ENCODE measurements at places on chromosomes 1 and 21.

GRCh38 chr1:8711151-8711550 is 106.3 kb downstream of the RERE start:
- DNase-seq = no peak

DNA sequence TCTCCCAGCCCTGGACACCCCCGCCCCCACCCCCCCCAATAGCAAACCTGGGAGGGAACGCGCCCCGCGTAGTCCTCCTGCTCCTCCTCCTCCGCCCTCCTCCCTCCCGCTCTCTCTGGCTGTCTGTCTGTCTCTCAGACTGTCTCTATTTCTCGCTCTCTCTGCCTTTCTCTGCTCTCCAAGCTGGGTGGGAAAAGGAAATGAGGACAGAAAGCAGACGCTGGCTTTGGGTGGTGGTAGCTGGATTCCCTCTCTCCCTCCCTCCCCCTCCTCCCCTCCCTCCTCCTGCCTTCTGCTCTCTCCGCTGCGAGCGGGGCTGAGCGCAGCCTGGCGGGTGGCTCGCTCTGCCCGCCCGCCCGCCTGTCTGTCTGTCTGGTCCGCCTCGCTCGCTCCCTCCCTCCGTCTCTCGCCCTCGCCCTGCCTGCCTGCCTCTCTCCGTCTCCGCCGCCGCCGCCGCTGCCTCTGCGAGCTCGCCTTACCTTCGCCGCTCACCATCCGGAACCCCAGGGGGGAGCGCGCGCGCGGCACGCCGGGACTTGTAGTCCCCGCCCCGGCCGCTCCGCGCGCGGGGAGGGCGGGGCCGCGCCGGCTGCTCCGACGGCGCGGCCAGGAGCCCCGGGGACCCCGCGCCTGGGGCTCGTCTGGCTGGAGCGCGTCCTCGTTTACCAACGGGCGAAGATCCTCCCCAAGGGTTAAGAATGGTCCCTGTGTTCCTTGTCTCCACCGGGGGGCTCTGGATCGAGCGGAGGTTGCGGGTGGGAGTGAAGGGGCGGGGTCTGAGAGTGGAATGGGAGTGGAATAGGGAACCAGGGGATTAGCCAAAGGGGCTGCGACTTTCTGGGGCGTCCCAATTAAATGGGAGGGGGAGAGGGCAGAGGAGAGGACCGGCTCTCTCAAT is at the start of gene AHDC1:
TSS of gene AHDC1 (minus strand) at position 464 of the 898 bp plus-strand sequence. CDS start 52,029 bp downstream, outside the sequence.
- DNase-seq = peak; percentile 33

DNA sequence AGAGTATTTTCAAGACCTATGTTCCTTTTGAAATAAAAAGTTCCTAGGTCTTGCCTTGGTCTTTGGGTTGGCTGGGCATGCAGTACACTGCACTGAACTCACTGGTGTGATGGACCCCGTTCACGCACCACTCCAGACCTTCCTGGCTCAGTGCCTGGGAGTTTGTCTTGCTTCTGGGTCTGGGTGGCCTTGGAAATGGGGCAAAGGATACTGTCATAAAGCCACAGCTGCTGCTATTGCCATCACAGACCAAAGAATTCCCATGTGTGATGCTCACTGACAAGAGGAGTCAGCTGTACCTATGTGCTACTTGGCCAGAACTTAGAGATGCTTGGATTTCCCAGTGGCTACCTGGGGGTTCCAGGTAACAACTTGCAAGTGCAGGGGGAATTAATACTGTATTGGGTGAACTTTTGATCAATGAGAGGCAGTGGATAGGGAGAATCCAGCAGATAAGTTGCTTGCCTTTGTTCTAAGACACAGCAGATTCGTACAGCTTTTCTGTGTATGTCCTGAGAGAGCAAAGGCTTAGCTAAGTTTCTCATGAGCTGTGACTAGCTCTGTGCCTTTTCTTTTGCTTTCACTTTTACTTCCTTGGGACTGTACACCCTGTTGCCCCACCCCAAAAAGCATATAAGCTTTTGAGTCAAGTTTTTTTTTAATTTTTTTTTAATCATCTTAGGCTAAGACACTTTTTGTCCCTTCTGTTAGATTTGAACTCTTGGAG is 115.3 kb downstream of the RUNX1 start:
- no peak for DNase-seq

DNA sequence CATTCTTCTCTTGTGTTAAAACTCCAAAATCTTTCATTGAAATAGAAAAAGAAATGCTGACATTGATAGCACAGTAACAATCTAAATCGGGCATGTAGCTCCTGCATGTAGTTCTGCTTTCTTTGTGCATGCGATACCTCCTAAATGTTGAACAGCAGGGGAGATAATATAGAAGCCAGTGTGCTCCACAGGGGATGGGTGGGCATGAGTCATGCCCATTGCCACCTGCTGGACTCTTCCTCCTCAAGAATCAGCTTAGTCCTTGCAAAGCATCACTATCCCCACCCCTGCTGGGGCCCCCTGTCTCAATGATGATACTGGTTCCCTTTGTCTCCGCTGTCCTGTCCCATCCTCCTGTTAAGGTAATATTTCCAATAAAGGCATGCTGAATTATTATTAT is 203.0 kb downstream of the RWDD3 start:
- DNase-seq = no peak

DNA sequence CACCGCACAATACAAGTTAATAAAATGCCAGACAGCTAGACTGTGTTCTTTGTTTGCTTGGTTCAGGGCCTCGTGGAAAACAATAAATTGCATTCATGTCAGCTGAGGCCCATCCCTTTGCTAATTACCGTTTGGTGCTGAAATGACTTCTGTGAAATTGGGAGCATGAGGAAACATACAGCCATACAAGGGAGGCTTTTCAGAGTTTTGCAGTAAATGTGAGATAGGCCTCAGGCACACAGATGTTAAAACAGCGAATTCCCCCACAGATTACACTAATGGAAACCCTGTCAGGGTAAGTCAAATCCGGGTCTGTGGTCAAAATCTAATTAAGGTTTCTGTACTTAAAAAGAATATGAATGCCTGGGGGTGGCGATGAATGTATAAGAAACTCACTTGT is 173.5 kb upstream of the LMO4 start:
- DNase-seq = no peak

DNA sequence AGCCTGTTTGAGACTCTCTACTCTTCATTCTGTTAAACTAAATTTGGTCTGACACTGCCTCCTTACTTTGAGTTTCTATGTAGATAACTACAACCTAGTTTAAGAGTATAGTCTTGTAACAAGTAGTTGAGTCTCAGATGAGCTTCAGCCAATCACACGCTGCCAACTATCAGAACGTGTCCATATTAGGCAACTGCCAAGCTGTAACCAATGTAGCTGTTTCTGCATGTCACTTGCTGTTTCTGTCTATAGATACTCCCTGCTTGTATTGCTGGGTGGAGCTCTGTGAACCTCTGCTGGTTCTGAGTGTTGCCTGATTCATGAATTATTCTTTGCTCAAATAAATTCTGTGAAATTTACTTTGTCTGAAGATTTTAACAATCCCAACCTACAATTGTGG is 452.6 kb upstream of the NR5A2 start:
- DNase-seq = no peak

- DNase-seq = no peak
Measured at GRCh38 chr1:156414461-156415064, 45.6 kb downstream of the RHBG start.

- DNase-seq = no peak
Measured at GRCh38 chr1:170583186-170583585, 51.2 kb downstream of the GORAB start.

DNA sequence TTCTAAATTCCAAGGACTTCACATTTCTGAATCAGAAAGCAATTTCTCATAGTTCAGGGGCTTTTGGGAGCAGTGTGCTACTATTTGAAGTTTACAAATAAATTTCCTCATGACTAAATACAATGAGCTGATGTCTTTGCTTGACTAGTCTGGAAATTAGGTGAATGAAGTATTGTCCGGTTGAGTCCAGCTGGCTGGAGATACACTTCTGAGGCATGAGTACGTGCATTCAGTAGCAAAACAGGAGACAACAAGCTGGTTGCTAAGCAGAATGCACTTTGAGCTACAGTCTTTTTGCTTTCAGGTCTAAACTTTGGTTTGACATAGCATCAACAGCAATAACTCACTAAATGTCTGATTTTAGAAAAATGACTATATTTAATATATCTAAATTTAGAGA is 27.1 kb downstream of the ZNHIT6 start:
- DNase-seq = no peak

- DNase-seq = no peak
Measured at GRCh38 chr1:32335790-32336590, at the start of gene MARCKSL1. Gene MARCKSL1 (minus strand): TSS chr1:32336233. CDS start chr1:32336033, 200 bp downstream.

DNA sequence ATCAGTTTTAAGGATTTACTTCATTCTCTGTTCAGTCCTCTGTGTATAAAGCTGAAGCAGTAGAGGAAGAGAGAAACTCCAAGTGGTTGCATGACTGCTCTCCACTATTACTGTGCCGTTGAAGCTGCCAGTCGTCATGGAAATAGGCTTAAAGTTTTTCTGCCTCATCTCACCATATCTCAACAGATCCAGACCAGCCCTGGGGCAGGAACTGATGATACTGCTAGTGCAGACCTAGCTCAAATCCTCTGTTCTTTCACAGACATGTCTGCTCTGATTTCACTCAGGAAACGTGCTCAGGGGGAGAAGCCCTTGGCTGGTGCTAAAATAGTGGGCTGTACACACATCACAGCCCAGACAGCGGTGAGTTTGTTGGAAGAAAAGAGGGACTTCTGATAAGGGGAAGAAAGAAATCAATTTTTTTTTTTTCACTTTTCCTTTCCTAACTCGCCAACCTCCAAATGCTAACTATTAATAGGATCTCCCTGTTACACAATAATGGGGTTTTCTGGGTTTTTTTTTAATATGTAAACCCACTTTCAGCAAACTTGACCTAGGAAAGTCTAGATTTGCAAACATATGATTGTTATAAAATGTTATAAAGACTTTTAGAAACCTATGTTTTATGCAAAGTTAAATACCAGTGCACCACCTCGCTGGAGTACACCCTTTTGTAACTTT is 22.2 kb upstream of the STRIP1 start:
- no peak for DNase-seq

- DNase-seq = no peak
Measured at GRCh38 chr1:218617986-218618385, 272.9 kb downstream of the TGFB2 start.

GRCh38 chr1:53393325-53393792 is 65.5 kb upstream of the LRP8 start:
- DNase-seq = no peak

GRCh38 chr1:240096974-240097373 is 5.3 kb downstream of the FMN2 start:
- DNase-seq = no peak
